ENCODE measurements at places on chromosomes 1 and 21.

- DNase-seq = no peak
These were observed 26.3 kb upstream of the FAM3B start for GRCh38 chr21:41290106-41290799.

DNA sequence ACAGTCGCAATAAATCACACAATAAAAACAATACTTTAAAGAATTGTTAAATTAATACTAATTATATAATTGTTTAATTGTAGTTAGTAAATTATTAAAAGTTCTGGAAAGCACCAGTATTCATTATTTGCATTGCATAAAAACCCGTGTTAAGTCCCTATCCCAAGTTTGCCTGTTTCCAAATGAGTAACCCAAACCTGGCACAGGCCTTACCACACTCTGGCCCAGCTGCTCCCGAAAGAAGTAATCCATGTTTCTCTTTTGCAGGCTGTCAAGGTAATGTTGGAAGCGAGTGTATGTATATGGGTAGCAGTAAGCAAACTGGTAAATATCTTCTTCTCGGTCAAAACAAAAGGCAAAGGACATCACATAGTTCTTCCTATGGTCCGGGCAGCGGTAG is 268.7 kb upstream of the BEND5 start:
- no peak for DNase-seq

GRCh38 chr21:46254208-46254975 is 25.8 kb upstream of the LSS start:
- DNase-seq = no peak

DNA sequence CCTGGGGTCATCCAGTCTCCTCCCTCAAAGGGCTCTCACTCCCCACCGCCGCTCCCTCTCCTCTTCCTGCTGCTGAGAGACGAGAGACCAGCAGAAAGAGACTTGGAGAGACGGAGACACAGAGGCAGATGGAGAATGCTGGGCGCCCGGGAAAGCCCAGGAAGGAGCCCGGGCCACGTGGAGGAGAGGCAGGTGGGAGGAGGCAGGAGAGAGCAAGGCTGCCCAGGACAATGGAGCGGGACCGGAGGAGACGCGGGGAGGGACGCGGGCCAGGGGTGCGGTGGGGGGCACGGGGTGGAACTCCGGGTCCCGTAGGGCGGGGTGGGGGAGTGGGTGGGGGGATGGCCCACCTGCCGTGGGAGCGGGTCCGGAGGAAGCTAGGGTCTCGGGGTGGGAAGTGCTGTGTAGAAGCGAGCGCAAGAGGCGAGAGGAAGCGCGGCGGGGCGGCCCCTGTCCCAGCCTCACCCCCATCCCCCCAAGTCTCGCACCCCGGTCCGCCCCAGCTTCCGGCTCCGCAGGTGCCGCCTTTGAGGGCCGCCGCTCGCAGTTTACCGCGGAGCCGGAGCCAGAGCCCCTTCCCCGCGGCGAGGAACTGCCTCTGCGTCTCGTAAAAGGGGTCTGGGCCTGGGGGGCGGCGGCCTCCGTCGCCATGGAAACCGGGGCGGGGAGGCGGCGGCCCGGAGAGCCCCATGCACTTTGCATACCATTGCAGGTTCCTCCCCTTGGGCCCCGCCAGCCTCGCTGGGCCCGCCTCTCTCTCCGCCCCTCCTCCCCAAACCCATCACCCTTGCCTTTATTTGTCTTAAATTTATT is 11.7 kb upstream of the EPHA2 start:
- DNase-seq = peak; percentile 72

- DNase-seq = peak; percentile 58
These were observed 3.1 kb upstream of the MMP23B start for GRCh38 chr1:1628754-1629429.

DNA sequence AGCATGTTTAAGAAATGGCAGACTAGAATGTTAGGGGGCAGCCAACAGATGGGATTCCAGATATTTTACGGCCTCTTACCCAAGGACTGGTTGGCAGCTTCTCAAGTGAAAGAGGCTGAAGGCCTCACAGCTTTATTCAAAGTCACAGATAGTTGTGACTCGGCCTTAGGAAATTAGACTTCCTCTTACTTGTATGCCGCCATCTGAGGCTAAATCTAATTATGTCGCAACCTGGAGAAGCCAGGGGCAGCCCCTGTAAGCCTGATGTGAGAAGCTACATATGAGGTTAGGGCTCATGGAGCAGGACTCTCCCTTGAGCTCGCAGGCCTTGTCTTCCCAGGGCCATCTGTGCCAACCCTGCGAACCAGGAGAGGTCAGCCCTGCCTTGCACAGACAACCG is 352.5 kb downstream of the HHAT start:
- no peak for DNase-seq

GRCh38 chr1:91876040-91876470 is 9.9 kb downstream of the TGFBR3 start:
- peak; percentile 54 for DNase-seq

GRCh38 chr1:65138524-65138923 is 9.5 kb upstream of the AK4 start:
- no peak for DNase-seq

GRCh38 chr1:221449801-221450470 is 292.0 kb downstream of the DUSP10 start:
- no peak for DNase-seq

- DNase-seq = no peak
These were observed 1.7 kb downstream of the H3-3A start for GRCh38 chr1:226063977-226064815.

DNA sequence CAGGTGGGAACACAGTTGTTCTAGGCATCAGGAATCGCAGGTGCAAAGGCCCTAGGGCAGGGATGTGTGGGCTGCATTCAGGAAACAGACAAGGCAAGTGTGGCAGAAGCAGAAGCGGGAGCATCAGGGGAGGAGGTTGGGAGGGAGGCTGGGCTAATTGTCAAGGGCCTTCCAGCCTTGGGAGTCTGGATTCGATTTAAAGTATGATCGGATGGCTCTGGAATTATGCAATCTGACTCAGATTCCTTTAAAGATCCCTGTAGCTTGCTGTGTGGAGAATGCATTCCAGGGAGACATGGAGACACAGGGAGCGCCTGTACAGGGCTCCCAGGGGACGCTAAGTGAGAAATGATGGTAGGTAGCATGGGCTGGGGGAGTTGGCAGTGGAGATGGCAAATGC is 86.5 kb downstream of the LACTBL1 start:
- DNase-seq = no peak

DNA sequence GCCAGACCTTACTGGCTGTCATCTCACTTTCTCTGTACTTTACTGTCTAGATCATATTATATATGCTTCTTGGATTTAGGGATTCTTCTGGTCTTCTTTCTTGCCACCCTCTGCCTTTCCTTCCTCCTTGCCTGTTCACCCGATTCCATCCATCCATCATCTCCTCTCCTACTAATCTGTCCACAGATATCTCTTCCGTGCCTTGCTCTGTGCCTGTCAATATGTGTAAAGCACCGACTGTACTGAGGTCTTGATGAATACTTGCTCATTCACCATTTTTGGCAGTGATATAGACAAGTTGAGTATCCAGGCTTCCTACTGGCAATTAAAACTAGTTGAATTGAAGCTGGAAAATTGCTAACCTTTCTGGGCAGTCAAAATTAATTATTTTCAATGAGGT is 8.1 kb downstream of the FMN2 start:
- DNase-seq = no peak

GRCh38 chr1:91080650-91081049 is 58.8 kb upstream of the ZNF644 start:
- DNase-seq = no peak

DNA sequence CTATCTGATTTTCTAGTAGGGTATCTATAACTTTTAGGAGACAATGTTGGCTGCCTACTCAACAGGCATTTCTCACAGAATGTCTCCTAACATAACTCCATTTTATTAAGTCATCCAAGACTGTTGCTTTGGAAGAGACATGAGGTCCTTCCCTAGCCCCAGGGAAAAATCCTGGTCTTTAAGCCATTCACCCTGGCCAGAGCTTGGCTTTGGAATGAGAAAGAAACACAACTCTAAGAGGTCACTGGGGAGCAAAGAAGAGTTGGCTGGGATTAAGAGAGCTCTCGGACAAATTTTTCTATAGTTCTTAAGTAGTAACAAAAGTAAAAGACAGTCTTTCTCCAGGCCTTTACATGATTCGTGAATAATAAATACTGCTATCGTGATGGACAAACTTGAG is 57.9 kb downstream of the PCNX2 start:
- no peak for DNase-seq

DNA sequence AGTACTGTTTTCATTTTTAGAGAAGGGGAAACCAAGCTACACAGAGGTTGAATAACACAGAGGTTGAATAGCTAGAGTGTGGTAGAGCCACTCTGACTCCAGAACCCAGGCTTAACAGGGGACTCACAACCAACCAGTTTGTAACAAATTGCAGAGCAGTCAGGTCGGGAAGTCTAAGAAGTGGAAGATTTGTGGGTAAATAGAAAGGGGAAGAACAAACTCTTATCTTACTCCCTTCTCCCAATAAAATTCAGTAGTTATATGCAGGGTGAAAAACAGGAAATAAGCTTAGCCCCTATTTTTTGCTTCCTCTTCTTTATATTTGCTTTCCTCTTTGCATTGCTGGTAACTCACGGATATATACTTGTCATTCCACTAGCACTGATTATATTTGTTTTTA is 23.2 kb downstream of the CDC42 start:
- no peak for DNase-seq

- DNase-seq = no peak
These were observed 538 bp upstream of the RCAN1 start for GRCh38 chr21:34615487-34615814.

DNA sequence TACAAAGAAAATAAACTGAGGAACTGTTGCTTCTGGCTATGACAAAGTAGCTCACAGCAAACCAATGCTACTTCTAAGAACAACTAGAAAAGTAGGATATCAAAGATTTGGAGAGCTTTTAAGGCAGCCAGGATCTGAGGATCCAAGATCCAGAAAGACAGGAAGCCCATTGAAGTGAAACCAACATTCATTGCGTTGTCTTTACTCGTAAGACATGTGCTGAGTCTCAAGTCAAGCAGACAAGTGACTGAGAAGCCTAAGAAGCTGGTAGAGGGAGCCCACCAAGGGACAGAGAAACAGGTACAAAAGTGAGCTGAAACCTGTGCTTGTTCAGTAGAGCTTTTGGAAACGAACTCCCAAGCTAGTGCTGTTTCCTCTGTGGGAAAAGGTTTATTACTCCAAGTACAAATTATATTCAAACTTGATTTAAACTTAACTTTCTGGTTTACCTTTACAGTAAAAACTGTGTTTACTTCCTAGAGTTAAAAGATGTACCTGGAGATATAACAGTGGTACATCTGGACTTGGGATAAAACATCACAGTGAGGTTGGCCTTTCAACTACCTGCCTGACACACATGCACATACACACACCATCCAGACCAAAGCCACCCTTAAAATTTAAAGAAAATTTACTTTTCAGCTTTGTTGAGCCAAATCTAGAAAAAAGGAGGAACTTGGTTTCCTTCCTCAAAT is 41.2 kb downstream of the NME7 start:
- no peak for DNase-seq

DNA sequence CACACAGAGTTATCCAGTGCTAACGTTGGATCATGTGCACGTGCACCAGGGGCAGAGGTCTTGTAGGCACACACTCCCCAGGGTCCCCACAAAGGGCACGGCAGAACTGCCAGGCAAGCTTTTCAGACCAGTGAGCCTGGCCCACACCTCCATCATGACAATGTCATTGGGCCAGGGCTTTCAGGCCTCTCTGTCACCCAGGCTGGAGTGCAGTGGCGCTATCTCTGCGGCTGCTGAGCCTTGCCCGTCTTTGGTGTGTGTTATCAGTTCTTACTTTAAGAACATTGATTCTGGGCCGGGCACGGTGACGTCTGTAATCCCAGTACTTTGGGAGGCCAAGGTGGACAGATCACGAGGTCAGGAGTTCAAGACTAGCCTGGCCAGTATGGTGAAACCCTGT is 44.2 kb downstream of the PKNOX1 start:
- DNase-seq = no peak

GRCh38 chr1:226697929-226698544 is 41.0 kb downstream of the ITPKB start:
- DNase-seq = no peak

DNA sequence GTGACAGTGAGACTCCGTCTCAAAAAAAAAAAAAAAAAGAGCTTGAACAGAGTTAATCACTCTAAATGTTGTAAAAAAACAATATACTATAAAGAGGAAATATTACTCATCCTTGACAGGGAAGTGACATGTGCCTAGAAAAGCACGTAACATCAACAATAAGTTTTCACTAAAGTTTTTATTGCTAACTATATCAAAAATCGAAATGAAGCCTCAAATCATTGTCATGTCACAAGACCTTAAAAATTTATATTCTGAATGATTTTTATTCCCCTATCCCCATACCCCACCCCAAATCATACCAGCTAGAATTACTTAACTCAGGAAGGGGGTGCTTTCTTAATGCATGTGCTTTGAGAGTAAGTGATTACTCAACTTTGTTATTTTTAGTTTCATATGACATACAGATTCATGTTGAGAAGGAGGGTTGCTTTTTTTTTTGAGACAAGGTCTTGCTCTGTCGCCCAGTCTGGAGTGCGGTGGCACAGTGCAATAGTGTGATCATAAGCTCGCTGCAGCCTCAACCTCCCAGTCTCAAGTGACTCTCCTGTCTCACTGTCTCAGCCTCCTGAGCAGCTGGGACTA is 53.6 kb upstream of the MUTYH start:
- DNase-seq = peak; percentile 21
